ENCODE measurements at places on chromosomes 7 and 10.
A peak's percentile ranks its signal among the peaks of the same experiment; 100 is the strongest.

GRCh38 chr7:157564517-157565177, 227.8 kb downstream of the DNAJB6 start:
- DNase-seq, result no peak

- no peak for DNase-seq
Observed at GRCh38 chr10:93346108-93346507, 136.0 kb downstream of the MYOF start.

DNA sequence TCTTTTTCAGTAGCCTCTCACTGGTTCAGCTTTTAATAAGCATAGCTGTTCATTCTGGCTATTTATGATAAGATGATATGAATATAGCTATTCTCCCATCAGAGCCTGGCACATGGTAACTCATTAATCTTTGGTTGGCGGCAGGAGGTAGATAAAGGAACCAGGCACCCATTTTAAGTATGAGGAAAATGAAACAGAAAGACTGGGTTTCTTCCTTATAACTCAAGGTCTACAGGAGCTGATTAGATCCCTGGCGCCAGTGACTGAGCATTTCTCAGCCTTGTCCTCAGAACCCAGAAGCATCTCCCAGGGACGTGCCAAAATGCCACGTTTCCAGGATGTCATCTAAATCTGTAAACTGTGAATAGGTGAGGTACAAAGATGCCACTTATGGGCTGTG, 141.9 kb downstream of the TCF7L2 start:
- DNase-seq, result no peak

- DNase-seq, result no peak
Observed at GRCh38 chr7:47866120-47866519, 82.1 kb downstream of the PKD1L1 start.

GRCh38 chr10:30282221-30282620, 66.9 kb downstream of the MTPAP start:
- no peak for DNase-seq

- no peak for DNase-seq
Observed at GRCh38 chr7:104998040-104998752, 15.8 kb upstream of the KMT2E start.

DNA sequence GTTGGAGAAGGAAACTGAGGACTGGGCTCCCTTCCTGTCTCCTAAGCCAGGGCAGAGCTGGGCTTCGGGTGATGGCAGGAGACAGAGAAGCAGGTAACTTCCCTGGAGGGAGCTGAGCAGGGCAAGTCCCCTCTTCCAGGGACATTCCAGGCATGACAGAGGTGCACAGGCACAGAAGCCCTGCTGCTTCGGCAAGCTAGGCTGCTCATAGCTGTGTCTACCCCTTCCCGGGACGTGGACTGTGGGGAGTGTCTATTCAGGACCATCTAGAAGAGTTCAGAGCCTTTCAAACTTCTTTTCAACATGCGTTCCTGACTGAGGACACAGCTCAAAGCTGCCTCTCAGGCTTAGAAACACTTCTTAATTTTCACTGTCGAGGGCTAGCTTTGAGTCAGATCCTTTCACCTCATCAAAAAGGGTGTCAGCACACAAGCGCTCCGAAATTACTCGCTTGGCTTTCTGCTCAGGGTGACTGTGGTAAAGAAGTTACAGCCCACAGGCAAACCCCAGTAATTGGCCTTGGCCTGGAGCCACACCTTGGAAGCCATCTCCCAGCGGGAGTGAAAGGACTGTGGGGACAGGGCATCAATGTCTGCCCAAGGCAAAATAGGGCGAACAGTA, 63.7 kb upstream of the STEAP1B start:
- DNase-seq, result no peak

DNA sequence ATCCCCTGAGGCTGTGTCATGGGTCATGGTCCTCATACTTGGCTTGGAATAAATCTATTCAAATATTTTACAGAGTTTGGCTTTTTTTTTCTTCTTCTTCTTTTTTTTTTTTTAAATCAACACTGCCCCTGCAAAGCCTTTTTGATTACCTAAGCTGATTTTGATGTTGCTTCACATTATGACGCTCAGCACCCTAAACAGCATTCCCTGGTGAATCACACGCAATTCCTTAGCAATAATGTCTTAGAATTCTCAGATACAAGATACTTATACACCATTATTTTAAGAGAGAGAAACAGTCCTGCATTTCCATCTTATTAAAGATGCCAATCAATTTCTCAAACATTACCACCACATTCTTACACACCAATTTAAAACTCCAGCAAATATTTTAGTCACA, 323.7 kb upstream of the IGFBP3 start:
- no peak for DNase-seq

DNA sequence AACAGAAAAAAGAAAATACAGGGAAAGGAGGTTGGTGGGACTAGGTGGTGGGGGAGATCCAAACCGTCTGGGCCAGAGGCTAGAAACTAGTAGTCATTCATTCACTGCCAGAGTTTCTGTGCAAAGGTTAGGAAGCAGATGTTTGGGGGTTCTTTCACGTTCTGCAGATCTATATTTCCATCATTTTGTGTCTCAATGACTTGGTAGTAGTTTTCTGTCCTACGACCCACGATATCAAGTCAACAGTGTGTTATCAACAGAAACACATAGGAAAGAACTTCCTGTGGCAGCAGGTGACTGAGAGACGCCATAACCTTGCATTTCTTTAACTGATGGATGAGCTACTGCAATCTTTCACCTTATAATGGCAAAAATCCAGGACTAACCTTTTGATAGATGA, 1.8 kb downstream of the CEP55 start:
- DNase-seq, result no peak

DNA sequence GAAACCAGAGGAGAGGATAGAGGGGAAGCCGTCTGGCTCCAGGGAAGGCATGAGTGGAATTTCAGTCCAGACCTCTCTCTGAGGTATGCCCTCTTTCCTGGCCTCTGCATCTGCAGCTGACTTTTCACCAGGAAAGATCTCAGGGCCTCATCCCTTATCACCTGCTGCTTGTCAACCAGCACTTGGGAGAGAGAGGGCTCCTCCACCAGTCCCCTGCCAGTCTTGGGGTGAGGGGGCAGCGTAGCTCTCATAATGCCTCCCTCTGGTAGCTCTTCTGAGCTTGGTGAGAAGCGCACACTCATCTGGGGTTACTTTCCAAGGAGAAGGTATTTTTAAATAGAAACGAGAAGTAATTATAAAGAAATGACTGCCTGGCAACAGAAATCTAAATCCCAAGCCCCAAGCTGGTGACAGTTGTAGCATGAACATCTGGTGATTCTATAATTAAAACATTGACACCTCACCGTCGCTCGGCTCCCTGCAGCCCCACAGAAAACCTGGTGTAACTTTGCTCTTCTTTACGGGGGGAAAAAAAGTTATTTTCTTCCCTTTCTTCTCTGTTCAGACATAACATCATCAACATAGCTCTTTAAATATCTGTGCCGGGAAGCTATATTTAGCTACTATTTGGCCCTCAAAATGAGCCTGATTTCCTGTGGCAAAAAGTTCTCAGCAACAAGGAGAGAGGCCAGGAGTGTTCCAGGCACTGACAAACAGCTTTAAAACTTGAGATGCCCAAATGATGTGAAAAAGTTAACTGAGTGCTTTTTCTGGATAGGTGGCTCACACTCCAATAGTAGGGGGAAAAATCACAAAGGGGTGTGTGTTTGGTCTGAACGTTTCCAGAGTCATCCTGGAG, 26.9 kb downstream of the HIP1 start:
- DNase-seq, result no peak

- DNase-seq, result peak; percentile 52
Observed at GRCh38 chr10:22022257-22023032, 18.9 kb upstream of the DNAJC1 start.

- no peak for DNase-seq
Observed at GRCh38 chr7:74604326-74605020, 53.0 kb upstream of the GTF2I start.

GRCh38 chr10:77873536-77874380, 52.8 kb downstream of the DLG5 start:
- peak; percentile 32 for DNase-seq

DNA sequence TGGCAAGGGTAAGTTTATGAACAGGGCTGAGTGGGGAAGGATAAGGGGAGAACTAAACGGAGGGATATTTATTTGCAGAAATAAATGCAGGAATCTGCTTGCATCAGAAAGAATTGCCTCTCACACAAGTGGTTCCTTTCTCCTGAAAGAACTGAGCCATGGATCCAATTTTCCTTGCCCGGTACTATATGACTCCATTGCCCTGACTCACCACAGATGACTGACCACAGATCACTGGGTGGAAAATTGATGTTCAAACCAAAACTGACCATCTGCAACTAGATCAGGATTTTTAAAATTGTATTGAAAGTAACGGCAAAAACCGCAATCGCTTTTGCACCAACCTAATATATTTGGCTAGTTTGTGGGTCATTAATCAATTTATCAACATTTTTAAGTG, 6.2 kb upstream of the MACC1 start:
- no peak for DNase-seq

Measured in stimulated activated CD8-positive, alpha-beta memory T cell treated with anti-CD3 and anti-CD28 coated beads, Interleukin-7, amount 100 ng/mL, for 4 hours (primary cell).